ENCODE measurements at places on chromosomes 6 and 20.

- DNase-seq, result peak; percentile 55
Observed at GRCh38 chr20:51624157-51624731, 81.7 kb upstream of the NFATC2 start.

- no peak for DNase-seq
Observed at GRCh38 chr6:1747003-1747402, 137.3 kb downstream of the FOXC1 start.

DNA sequence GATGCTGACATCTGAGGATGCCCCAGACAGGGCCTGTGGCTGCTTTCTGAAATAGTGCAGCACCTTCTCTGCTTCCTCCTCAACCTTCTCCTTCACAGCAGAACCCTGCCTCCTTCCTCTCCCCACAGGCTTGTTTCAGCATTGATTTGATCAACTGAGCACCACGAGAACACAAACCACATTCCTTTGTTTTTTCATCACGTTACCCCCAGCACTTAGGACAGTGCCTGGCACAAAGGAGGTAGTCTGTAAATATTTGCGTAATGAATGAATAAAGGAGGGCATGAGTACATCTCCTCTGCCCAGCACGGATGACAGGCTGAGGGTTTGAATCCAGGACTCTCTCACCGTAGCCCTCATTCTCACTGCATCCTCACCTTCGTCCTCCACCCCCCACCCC lies 21.3 kb upstream of the WFDC2 start:
- no peak for DNase-seq

GRCh38 chr20:47753576-47754387 lies 31.5 kb downstream of the SULF2 start:
- no peak for DNase-seq

GRCh38 chr20:53749499-53749898 lies 155.9 kb upstream of the ZNF217 start:
- DNase-seq, result no peak

DNA sequence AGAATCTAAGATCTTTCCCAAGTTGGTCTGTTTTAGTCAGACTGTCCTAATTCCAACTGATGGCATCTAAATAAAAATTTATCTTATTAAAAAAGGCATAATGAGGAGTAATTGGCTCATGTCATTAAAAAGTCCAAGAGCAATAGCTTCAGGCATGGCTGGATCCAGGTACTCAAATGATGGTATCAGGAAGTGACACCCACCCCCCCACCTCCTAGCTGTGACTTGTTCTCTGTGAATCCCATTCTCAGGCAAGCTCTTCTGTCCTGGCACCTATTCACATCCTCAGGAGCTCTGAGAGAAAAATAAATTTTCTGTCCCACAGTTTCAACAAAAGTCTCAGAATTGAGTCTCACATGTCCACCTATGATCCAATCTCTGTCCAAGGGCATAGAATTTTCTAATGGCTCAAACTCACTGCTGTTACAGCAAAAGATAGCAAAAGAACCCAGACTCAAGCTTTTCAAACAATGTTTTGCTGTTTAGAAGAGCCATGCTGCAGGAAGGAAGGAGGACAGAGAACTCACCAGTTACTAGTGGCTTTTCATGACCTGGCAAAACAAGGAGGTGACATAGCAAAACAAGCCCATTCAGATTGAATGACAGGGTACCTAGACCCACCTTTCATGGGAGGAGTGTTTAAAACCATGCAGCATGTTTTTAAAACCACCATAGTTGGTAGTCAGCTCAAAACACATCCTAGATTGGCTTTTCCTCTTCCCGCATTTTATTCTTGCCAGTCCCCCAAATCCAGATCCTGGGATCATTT lies 496.1 kb downstream of the PREX1 start:
- no peak for DNase-seq

DNA sequence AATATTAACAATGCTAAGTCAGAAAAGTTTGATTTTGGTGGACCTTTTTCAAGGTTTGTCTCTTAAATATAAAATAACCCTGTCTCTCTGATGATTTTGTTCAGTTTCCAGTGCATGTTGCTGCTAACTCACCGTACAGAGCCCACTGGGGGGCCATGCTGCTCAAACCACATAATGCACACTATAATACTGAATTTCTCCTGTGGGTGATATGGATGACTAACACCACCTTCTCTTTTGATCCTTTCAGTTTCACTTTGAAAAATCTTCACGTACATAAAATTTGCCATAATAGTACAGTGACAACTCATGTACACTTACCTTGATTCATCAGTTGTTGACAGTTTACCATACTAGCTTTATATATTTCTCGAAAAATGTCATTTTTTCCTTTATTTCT lies 506.6 kb upstream of the MAN1A1 start:
- DNase-seq, result no peak

- no peak for DNase-seq
Observed at GRCh38 chr20:64067005-64067632, 4.1 kb downstream of the TCEA2 start.

GRCh38 chr6:39007575-39007974 lies 41.0 kb upstream of the GLP1R start:
- no peak for DNase-seq

DNA sequence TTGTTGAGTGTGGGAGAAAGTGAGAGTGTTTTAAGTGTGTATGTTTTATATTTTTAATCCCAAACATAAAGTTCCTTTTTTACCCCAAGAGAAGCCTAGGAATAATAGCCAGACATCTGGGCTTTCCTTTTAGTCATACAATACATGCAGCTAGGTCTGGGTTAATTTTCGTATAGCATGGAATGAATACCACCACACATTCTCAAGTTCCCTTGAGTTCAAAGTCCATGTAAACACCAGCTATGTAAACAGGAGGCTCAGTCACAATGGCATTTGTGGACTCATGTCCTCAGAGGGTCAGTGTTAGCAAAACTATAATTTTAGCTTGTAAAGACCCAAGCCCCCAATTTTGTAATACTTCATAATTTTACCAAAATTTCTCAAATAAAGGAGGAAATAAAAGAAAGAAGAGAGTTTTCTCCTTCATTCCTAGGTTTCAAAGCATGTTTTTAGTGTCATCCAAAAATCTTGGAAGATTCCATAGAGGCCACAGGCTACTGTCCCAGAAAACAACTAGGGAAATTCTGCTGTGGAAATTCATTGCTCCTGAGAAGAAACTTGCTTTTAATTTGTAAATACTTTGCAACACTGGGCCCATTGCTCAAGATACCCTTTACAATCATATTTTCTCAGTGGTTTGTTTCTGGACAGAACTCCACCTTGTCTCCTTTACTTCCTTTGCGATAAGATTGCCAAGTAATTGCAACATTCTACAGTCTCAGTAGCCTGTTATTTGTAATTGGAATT lies 671.2 kb downstream of the COL12A1 start:
- DNase-seq, result no peak

DNA sequence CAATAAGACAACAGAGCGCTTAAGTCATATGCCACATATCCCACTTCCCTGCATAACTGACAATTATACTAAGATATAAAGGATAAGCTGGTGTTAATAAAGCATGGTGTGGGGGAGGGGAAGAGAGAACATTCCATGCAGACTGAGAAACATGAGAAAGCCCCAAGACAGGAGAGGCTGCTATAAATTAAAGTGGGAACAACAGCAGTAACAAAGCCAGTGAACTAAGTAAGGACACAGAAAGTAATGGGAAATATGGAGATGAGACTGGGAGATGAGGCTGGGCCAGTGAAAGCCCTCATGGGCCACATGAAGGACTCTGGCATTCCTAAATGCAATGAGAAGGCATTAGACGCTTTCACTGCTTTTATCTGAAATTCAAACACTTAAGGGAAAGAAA lies 41.3 kb downstream of the SESN1 start:
- no peak for DNase-seq

DNA sequence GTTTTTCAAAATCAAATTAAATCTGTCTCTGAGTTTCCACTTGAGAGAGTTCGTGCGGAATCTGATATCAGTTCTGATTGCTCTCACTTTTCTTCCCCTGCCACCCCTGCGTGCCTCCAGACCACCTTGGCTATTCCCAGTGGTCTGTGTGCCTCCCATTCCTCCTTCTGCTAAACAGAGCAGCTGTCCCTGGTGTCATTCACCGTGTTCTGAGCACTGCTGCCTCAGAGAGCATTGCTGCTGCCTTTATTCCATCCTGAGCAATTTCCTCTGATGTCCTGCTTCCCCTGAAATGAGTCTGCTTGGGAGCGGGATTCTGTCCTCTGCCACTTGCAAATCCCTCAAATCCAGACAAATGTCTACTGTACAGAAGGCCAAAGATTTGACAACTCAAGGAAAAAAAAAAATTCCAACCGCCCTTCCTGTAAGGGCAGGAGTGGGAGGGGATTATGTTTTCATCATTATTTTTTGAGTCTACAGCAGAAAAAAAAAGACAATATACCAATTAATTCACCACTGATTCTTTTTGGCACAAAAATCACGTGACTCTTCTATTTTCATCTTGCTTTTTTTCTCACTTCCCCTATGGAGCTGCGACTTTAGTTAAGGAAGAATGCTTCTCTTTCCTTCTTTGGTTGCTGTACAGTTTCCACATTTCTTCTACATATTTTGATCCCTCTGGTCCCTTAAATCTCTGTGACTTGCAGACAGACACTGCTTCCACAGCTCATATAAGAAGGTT lies 833.0 kb downstream of the EPHA7 start:
- no peak for DNase-seq

GRCh38 chr6:106773996-106774629 lies 144.7 kb downstream of the QRSL1 start:
- no peak for DNase-seq

DNA sequence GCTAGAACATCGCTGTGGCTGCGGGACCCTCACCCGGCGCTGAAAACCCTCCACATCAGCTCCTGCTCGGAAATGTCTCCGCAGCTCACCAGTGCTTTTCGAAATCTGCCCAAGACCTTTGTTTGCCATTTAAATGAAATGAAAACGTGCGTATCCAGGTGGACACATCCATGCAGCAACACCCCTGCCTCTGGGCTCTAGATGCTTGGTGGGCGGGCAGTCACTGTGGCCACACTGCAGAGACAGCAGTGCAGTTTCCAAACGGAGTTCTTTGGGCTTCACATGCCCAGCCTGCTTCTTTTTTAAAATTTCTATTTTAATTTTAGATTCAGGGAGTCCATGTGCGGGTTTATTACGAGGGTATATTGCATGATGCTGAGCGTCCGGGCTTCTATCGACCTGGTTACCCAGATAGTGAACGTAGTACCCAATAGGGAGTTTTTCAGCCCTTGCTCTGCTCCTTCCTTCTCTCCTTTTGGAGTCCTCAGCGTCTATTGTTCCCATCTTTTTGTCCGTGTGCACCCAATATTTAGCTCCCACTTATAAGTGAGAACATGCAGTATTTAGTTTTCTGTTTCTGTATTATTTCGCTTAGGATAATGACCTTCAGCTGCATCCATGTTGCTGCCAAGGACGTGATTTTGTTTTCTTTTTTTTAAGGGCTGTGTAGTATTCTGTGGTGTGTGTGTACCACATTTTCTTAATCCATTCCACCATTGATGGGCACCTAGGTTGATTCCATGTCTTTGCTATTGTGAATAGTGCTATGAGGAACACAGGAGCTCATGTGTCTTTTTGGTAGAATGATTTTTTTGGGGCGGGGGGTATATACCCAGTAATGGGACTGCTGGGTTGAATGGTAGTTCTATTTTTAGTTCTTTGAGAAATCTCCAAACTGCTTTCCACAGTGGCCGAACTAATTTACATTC lies 4.8 kb upstream of the TUBB2B start:
- no peak for DNase-seq

Data from ovary (tissue), 10 donors.